ENCODE measurements at places on chromosomes 5 and 9.
A peak's percentile ranks its signal among the peaks of the same experiment; 100 is the strongest.

DNA sequence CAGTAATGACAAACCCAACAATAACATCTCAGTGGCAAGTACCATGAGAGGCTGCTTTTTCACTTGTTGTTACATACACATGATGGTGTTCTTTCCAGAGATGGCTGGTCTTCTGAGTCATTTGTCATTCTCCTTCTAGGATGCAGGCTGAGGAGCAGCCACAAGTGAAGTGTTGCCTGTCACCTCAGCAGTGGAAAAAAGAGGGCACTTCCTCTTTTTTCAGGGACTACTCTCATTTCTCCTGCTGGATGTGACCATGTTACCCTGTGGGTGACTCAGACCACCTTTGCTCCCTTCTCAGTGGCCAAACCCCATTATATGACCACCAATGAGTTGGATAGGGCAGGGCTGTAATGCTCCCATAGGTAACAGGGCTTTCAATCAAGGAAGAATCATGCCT lies 587.0 kb upstream of the ADAMTS16 start:
- no peak for DNase-seq

GRCh38 chr9:76161106-76161505 lies 233.1 kb downstream of the RFK start:
- DNase-seq = no peak

DNA sequence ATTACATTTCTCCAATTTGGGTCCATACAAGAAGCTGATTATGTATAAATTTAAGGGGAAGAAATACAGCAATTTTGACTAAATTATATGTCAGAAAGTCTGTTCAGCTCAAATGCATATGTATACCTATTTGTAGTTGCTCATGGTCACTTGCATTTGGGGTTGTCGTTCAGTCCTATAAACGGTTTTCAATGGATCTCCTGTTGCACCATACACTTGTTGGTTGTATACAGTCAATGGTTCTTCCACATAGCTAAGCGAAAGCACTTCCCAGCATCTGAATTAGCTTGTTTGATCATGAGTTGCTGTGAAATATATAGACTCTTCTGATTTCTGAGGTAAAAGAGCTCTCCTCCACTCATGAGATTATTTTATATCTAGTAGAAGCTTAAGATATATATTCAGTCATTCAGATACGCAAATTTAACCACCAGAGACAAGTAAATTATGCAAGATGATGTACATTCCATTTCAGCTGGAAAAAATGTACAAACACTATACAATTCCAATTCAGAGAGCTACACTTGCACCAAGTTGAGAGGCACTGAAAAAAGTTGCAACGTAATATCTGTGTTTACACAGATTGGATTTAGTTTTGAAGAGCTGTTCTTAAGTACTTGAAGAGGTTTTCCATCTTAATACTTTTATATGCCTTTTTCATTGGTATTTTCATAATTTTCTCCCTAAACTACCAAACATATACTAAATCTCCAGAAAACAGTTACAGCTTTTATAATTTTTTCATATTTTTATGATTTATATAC lies 64.4 kb upstream of the POU5F2 start:
- no peak for DNase-seq

GRCh38 chr9:27408001-27408400 lies 111.1 kb upstream of the EQTN start:
- no peak for DNase-seq

DNA sequence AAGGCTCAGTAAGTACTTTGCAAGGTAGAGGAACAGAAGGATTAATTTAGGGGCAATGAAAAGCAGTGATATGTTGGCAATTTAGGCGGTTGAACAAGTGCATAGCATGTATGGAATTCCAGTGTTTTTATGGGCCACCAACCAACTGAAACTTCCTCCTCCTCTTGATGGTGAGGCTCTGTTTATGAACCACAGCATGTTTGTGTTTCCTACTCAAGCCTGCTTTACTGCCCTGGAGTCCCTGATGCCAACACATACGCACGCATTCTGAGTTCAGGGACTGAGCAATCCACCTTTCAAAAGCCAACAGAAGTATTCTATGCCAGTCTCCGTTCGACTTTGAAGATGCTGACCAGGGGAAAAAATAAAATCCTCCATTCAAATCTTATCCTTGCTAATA lies 417.5 kb downstream of the EFNA5 start:
- DNase-seq = no peak

GRCh38 chr5:172051643-172052339 lies 45.4 kb upstream of the FBXW11 start:
- no peak for DNase-seq

GRCh38 chr5:143350751-143351602 lies 52.5 kb downstream of the NR3C1 start:
- peak; percentile 64 for DNase-seq

DNA sequence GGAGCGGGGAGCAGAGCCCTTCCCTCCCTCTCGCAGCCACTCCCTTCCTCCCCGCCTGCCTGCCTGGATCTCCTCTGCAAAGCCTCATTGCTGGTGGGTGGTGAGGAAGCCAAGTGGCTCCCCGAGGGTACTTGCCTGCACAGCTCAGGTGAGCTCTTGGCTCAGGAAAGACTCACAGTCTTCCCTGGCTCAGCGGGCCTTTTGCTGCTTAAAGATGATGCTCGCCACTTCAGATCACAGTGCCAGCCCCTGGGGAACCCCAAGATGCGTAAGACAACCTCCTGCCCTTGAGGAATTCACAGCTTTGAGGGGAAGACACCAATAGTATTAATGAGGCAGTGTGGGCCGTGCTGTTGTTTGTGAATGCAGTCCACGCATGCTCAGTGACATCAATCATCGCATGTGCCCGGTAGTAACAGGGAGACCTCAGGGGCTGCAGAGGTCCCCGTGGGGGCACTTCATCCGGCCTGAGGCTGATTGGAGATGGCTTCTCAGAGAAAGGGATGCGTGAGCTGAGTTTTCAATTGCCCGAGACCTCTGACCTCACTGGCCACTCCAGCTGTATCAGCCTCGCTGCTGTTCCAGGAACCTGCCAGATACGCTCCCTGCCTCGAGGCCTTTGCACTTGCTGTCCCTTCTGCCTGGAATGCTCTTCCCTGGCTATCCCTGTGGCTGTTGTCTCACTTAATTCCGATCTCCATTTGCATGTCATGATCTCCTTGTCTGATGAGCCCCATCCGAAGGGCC lies 36.8 kb downstream of the ERGIC1 start:
- DNase-seq = no peak

DNA sequence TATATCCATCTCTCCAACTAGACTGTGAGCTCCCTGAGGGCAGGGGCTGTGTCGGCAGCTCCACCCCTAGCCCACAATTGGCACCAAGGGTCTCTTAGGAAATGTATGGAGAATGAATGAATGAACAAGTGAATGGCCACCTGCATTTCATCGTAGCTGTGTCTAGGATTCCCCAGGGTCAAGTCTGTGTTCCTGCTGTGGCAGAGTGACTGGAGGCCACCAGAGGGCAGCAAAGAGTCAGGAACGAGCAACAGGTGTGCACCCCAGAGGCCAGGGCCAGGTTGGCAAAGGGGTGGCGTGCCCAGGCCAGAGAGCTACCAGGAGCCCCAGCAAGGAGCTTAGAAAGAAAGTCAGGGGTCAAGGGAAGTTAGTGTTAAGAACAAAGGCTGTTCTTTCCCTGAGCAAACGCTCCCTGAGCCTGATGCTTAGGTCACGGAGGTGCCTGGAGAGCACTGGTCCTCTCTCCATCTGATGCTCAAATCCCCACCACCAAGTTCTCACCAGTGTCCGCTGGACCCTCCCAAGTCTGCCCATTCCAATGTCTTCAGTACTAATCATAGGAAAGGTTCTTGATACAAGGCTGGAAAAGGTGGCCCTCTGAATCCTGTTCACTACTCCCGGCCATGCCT lies 160.7 kb downstream of the PAX5 start:
- DNase-seq = peak; percentile 19

DNA sequence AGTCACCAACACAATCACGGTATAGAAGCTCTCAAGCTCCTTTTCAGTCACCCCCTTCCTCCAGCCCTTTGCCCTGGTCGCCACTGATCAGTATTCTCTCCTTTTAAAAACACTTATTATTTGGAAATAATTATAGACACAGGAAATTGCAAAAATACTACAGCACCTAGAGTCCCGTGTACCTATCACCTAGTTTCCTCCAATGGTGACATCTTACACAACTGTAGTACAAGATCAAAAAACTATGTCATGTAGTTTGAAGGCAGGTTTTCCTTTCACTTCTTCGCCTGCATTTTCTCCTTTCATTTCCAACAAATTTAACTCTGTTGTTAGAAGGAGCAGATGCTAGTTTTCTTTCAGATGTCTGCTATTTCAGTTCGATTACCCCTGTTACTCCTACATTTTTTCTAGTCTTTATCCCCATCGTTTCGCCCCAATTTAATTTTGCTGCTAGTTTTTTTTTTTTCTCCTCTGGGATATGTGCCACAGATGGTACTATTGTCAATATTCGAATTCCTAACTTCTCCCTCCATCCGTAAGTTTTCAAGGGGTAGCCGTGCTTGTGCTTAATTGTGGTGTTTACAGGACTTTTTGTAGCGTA lies 612 bp upstream of the ATG10 start:
- no peak for DNase-seq

DNA sequence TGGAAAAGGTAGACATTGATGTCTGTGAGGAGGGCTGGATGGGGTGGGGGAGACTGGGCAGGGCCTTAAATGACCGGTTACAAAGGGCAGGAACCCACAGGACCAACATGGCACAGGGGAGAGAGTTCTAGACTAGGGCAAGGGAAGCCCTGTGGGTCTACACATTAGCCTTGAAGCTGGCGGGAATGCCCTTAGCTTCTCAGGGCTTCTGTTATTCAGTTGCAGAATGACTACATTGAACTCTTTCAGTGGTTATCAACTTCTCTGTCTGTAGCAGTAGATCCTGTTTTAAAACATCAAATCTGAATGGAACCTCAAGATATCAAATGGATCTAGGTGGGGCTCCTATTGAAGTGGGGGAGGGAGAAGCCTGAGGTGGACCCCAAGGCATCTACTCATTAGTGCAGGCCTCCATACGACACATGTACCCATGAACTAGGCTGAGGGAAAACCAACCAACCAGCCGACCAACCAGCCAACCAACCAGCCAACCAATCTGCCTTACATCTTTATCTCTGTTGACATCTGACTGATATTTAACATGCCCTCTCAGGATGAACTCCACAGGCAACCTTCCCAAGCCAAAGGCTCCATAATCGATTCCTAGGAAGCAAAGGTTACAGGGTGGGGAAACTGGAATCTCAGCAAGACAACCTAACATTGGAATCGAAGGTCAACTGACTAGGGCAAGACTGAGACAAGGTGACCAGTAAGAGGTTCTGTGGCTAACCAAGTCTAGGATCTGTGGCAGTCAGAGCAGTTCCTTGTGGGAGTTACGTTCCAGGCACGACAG lies 48.3 kb downstream of the DAP start:
- DNase-seq = no peak

DNA sequence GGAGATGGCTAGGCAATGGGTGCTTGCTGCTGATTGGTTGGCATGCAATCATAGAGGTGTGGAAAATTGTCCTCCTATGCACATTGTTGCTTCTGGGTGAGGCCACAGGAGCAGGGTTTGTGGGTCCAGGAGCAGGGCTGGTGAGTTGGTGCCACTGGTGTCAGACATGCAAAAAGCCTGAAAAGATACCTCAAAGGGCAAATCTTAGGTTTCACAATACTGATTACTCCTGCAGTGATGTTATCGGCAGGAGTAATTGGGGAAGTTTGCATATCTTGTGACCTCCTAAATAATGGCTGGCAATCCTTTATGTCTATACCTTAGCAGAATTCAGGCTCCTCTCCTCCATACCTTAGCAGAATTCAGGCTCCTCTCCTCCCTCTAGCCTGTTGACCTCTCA lies 25.2 kb downstream of the SLC25A48 start:
- no peak for DNase-seq

DNA sequence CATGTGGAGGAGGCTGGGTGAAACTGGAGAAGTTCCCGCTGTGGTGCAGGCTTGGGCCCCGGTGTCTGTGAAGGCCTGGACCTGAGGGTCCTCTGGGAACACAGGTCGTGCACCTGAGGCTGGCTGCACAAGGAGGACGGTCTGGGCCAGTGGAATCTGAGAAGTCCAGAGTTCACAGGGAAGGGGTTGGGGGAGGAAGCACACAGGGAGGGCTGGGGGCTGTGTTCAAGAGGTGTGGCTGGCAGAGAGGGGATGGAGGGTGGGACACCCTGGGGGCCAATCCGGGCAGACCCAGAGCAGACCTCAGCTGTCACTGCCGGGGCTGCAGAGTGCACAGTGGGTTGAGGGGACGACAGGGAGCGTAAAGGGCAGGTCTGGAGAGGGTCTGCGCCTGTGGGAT lies 2.6 kb downstream of the SLC9A3 start:
- no peak for DNase-seq

GRCh38 chr9:129610473-129611306 lies 10.2 kb downstream of the C9orf50 start:
- peak; percentile 34 for DNase-seq

GRCh38 chr5:158910782-158911692 lies 188.7 kb downstream of the EBF1 start:
- DNase-seq = no peak

- DNase-seq = no peak
These were observed 3.9 kb downstream of the MED22 start for GRCh38 chr9:133344071-133344470.

DNA sequence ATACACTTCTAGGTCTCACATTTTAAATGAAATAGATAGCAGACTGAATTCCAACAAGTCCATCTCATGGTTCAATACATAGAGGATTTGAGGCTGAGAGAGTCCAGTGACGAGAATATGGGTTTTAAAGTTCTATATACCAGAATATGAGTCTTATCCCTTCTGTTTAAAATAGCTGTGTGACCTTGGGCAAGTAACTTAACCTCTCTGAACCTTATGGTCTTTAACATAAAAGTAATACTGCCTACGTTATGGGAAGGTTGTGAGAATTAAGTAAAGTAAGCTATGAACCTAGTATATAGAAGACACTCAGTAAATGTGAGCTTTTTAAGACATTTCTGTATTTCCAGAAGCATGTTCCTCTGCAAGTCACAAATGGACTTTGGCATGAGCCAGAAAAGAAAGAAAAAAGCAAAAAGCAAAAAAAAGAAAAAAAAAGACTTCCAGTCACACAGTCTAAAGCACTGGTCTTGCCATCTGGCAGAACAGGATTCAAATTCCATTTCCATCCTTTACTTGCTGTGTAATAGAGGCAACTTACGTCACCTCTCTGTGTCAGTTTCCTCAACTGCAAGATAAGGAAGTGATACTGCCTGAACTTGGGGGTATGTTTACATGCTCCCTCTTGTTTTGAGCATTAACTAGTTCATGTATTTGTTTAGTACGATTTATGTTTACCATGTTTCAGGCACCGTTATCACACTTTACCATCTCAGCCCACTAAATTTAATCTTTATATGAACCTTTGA lies 248.2 kb downstream of the TRIM32 start:
- DNase-seq = no peak

DNA sequence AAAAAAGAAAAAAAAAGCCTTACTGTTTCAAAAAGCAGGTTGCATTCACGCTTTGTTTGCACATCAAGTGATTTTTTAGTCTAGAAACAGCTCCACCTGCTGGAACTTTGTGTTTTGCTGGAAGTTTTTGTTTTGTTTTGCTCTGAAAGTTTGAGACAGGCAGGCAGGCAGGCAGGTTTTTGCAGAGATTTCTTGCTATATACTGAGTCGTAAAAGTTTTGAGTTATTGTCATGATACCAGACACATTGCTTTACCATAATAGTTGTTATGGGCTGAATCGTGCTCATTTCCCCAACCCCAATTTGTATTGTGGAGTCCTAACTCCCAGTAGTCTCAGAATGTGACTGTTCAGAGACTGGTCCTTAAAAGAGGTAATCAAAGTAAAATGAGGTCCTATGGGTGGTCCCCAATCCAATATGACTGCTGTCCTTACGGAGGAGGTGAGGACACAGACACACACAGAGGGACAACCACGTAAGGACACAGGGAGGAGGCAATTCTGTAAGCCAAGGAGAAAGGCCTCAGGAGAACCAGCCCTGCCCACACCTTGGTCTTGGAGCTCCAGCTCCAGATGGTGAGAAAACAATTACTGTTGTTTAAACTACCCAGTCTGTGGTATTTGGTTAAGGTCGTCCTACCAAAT lies 20.9 kb downstream of the OR2Y1 start:
- no peak for DNase-seq
